ENCODE measurements at places on chromosomes 6 and 20.

- no peak for DNase-seq
These were observed 19.4 kb downstream of the ULBP1 start for GRCh38 chr6:149983145-149983544.

DNA sequence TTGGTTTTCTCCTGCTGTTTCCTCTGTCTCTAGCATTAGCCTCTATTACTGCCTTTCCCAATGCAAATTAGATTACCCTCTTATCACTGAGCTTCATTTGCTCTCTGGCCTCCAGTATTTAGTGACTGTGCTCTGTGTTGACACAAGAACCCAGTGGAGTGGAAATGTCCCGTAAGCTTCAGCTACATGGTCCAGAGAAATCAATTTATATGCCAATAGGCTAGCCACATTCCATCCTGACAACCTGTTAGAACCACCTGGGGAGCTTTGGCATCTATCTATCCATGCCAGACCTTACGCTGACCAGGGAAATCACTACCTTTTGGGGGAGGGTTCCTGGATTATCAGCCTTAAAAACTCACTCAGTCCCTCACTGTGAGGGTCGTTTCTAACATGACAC is 459.6 kb downstream of the UTRN start:
- no peak for DNase-seq

DNA sequence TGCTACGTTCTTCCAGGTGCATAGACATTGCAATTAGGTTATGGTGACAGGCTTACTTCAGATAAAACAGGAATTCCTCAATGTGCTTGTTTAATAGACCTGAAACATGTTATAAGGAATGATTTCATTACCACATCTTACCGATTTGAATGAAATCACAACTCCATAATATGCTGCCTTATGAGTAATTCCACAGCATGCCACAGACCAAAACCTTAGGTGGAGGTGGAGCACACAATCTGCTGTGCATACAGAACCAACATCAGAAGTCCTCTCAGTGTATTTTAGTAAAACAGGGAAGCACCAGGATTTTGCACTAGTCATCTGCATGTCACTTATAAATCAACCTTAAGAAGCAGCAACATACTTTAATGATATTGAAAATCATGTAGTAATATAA is 148.9 kb upstream of the TSHZ2 start:
- DNase-seq = no peak

GRCh38 chr20:44411020-44411756 is 55.7 kb downstream of the HNF4A start:
- DNase-seq = no peak

- no peak for DNase-seq
These were observed 144.2 kb downstream of the EYA2 start for GRCh38 chr20:47038566-47039560.

GRCh38 chr6:108760126-108761050 is 87.8 kb upstream of the ARMC2 start:
- no peak for DNase-seq

Data from central memory CD4-positive, alpha-beta T cell (primary cell).